IgD-negative memory B cell (primary cell): ENCODE measurements at places on chromosomes 11 and 22. TPM values are rescaled to one million over a fixed set of nuclear protein-coding genes. Genes with fewer than 3 reads are reported as not detected.

Gene OR51B2
- polyA plus RNA-seq, result not detected

Gene AP5B1
- 17.2 TPM for polyA plus RNA-seq

Gene C11orf86
- not detected for polyA plus RNA-seq

Gene ATG13
- polyA plus RNA-seq, result 55.7 TPM

Gene OR5A1
- polyA plus RNA-seq, result not detected

Gene FAM227A
- not detected for polyA plus RNA-seq

Gene MCAM
- polyA plus RNA-seq, result 1.3 TPM

Gene CD3D
- 31.6 TPM for polyA plus RNA-seq

Gene TRIM51
- not detected for polyA plus RNA-seq
